ENCODE measurements at places on chromosomes 7 and 10. TPM values are rescaled to one million over a fixed set of nuclear protein-coding genes. Genes with fewer than 3 reads are reported as not detected.

- H3K27me3 ChIP-seq: no peaks in the 10 kb centered on the region
- no peaks in the 10 kb centered on the region for H3K36me3 ChIP-seq
- H3K27ac ChIP-seq: no peak overlapping the region
- no peak for DNase-seq
- H3K4me1 ChIP-seq: no peaks in the 10 kb centered on the region
- H3K4me3 ChIP-seq: no peak overlapping the region
These were observed 57.2 kb downstream of the CREB5 start for GRCh38 chr7:28469562-28469961.

Gene MYPN
- total RNA-seq: not detected

DNA sequence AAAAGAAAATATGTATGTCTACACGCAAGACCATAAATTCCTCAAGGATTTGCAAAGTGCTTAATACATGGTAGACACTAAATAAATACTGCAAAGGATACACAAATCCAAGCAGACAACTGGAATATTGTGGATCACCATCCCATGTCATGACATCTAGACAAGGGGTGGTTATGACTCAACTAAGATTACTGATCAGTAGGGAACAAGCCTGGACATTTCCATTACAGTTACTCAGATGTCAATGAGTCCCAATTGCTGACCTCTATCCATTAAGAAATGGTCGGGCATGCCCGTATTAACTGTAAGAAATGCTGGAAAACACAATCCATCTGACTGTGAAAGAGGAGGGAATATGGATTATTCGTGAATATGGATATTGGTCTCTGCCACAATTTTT, 27.6 kb upstream of the RUFY2 start:
- no peaks in the 10 kb centered on the region for H3K4me1 ChIP-seq
- no peak for DNase-seq
- H3K36me3 ChIP-seq: peaks cover 2% of the 10 kb centered on the region
- H3K27me3 ChIP-seq: no peaks in the 10 kb centered on the region

Gene C10orf143
- total RNA-seq: 2.8 TPM

Gene CTAGE6
- total RNA-seq: not detected

Gene ASB10
- not detected for total RNA-seq

GRCh38 chr7:35334506-35334905, 80.6 kb upstream of the TBX20 start:
- DNase-seq: no peak
- H3K36me3 ChIP-seq: no peaks in the 10 kb centered on the region
- H3K27ac ChIP-seq: no peak overlapping the region
- no peak overlapping the region for H3K4me3 ChIP-seq
- H3K27me3 ChIP-seq: no peaks in the 10 kb centered on the region

DNA sequence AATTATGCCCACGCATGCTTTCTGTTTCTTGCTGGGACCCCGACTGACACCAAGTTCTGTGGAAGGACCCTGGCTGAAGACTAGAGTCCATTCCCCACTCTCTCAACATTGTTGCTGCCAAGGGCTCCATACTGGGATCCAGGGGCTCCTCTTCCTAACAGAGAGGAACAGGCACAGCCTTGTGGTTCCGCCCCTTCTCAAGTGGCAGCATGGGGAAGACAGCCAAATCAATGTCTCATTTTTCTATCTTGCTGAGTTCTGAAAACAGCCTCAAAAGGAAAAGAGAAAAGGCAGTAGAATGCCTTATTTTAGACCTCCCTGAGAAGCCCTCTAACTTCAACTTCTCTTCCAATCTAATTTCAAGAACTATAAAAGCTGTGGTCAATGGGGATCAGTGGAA, 23.7 kb upstream of the LAMB1 start:
- no peak overlapping the region for H3K4me3 ChIP-seq
- no peak for DNase-seq
- peaks cover 3% of the 10 kb centered on the region for H3K27me3 ChIP-seq
- no peaks in the 10 kb centered on the region for H3K36me3 ChIP-seq
- no peaks in the 10 kb centered on the region for H3K4me1 ChIP-seq

- no peak overlapping the region for H3K4me3 ChIP-seq
- peaks cover 5% of the 10 kb centered on the region for H3K27me3 ChIP-seq
- H3K27ac ChIP-seq: no peak overlapping the region
- H3K36me3 ChIP-seq: no peaks in the 10 kb centered on the region
These were observed 153.3 kb downstream of the ZMYND11 start for GRCh38 chr10:288316-289200.

Gene HHEX
- 21.6 TPM for total RNA-seq

Gene GNAT3
- 5.8 TPM for total RNA-seq

Gene ZNF33A
- total RNA-seq: 17.7 TPM

DNA sequence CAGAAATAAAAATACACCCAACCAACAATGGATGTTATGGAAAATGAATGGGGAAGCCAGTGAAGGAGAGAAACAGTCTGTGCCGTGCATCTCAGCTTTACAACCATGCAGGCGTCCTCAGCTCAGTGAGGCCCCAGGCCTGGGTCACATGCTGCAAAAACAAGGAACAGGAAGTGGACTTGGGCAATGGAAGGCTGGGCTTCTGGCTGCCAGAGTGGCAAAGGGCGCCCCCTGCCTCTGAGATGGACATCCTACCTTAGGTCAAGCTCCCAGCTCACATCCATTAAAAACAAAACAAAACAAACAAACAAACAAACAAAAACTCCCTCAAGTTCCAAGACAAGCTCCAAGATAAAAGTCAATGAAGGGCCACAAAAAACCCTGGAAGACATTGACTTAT, 54.7 kb upstream of the AFAP1L2 start:
- H3K27me3 ChIP-seq: no peaks in the 10 kb centered on the region
- DNase-seq: no peak
- no peaks in the 10 kb centered on the region for H3K36me3 ChIP-seq
- H3K27ac ChIP-seq: no peak overlapping the region
- no peak overlapping the region for H3K4me3 ChIP-seq
- H3K4me1 ChIP-seq: no peaks in the 10 kb centered on the region

GRCh38 chr7:134943785-134944400, 42.4 kb upstream of the AGBL3 start:
- H3K36me3 ChIP-seq: no peaks in the 10 kb centered on the region
- no peaks in the 10 kb centered on the region for H3K4me1 ChIP-seq
- DNase-seq: no peak
- H3K4me3 ChIP-seq: no peak overlapping the region

DNA sequence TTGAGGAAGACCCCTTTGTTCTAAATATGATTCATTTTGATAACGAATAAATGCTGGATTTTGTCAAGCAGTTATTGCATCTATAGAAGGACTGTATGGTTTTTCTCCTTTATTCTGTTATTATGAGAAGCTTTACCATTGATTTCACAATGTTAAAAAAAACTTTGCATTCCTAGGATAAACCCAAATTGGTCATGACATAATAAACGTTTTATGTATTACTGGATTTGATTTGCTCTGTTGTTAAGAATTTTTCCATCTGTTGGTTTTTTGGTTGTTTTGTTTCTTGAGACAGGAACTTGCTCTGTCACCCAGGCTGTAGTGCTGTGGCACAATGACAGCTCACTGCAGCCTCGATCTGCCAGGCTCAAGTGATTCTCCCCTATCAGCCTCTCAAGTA, 2.2 kb upstream of the DNA2 start:
- no peaks in the 10 kb centered on the region for H3K27me3 ChIP-seq
- no peaks in the 10 kb centered on the region for H3K36me3 ChIP-seq
- H3K4me3 ChIP-seq: no peak overlapping the region
- no peak for DNase-seq

GRCh38 chr10:85235258-85235657, 906.9 kb downstream of the CCSER2 start:
- H3K36me3 ChIP-seq: no peaks in the 10 kb centered on the region
- no peak for DNase-seq
- H3K27me3 ChIP-seq: no peaks in the 10 kb centered on the region
- no peak overlapping the region for H3K27ac ChIP-seq

Gene COL28A1
- not detected for total RNA-seq

DNA sequence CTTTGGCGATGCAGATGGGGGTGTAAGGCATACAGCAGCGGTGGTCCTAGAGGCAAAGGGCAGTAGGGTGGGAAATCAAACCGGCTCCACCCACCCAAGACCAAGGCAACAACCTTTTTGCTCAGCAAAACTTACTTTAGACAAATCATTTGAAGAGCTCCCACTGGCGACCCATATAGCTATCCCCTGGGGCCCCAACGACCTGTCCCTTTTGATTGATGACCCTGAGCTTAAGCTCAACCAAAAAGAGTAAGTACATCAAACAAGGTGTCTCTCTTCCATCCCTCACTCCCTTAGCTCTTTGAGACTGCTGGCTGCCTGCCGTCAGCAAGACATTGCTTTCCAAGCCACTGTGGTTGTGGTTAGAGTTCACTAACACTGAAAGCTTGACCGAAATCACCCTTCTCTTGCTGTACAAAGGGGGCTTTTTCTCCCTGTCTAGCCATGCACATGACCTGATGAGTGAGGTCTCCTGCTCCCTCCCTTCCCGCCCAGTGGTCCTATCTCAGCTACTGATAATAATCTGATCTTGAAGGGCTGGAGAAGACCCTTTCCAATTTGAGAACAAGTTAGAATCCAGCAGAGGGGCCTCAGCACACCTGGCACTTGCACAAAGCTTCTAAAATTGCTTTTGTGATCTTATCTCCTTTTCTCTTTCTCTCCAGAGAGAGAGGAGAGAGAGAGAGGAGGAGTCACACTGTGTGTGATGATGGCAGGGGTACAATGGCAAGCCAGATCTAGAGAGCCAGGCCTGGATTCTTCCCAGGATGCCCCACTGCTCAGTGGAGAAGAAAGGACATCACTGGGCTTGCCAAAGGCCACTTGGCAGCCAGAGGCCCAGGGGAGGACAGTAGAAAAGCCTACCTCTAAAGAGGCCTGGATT, 42.2 kb downstream of the XPNPEP1 start:
- peaks cover 37% of the 10 kb centered on the region for H3K36me3 ChIP-seq
- no peak for DNase-seq
- H3K27me3 ChIP-seq: no peaks in the 10 kb centered on the region
- peaks cover 15% of the 10 kb centered on the region for H3K4me1 ChIP-seq
- H3K27ac ChIP-seq: no peak overlapping the region
- no peak overlapping the region for H3K4me3 ChIP-seq

Gene ZNF479
- total RNA-seq: not detected

Gene NME8
- 0.51 TPM for total RNA-seq

DNA sequence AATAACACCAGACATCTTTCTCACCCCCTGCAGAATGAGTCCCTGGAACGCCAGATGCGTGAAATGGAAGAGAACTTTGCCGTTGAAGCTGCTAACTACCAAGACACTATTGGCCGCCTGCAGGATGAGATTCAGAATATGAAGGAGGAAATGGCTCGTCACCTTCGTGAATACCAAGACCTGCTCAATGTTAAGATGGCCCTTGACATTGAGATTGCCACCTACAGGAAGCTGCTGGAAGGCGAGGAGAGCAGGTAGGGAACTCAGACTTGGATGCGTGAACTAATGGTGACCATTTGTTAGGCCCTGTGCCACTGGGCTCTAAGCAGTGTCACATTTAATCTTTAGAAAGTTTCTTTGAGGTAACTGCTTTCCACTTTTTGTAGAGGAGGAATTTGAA, 7.1 kb downstream of the VIM start:
- no peak overlapping the region for H3K4me3 ChIP-seq
- DNase-seq: no peak
- peaks cover 11% of the 10 kb centered on the region for H3K4me1 ChIP-seq
- H3K27ac ChIP-seq: no peak overlapping the region

Data from GM12878 (cell line).